Cerebellum (tissue), 4 donors: ENCODE measurements at places on chromosomes 13 and 19. TPM values are rescaled to one million over a fixed set of nuclear protein-coding genes. Genes with fewer than 3 reads are reported as not detected.

Gene UNC13A
- 27.4 TPM for total RNA-seq

DNA sequence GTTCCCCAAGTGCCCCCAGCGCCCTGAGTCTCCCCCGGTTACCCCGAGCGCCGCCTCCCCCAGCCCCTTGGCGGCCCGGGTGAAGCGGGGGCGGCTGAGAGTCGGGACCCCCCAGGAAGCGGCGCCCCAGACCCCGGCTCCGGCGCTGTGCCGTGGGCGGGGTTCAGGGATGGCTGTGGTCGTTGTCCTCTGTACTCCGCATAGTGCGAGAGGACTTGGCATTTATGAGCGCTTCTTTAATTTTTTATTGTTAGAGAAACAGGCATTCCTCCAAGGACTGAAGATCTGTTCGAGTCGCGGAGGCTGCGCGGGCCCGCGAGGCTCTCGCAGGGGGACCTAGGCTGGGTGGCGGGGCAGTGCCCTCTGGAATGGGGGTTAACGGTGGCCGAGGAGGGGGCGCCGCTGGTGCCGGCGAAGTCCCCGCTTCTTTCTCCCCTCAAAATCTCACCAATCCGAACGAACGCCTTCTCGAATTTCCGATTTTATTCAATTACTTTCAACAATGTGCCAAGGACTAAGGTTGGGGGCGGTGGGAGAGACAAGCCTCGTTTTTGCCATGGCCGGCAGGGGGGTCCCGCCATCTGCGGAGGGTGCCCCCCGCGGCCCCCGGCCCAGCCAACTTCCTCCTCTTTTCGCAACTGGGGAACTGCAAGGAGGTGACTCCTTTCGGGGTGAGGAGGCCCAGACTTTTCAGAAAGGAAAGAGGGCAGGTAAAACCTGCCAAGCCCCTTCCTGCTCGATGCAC, 596 bp upstream of the GJB2 start:
- no peak for DNase-seq

GRCh38 chr19:46955813-46956371, 63.7 kb upstream of the NPAS1 start:
- DNase-seq: no peak

- peak; percentile 86 for DNase-seq
Measured at GRCh38 chr19:17680230-17680722, 7.9 kb downstream of the UNC13A start.

- DNase-seq: no peak
Measured at GRCh38 chr13:47832458-47832972, 168.6 kb downstream of the SUCLA2 start.

DNA sequence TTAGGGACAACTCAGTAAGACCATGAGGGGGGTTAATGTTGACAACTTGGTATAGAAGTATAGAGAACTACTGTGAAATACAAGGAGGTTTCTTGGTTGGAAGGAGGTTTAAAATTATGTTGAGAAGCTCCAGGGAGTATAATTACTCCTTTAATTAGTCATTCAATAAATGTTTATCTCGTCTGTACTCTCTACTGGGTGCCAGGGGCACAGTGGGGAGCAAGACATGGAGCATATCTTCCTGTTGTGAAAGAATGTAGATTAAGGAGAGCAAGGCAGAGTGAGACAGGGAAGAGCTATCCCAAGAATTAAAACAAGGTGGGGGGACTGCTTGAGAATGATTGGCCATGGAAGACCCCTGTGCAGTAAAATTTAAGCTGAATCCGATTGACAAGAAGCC, 33.7 kb upstream of the TDRD3 start:
- no peak for DNase-seq

Gene PCDH20
- total RNA-seq: 2.4 TPM

Gene RFPL4A
- total RNA-seq: not detected

DNA sequence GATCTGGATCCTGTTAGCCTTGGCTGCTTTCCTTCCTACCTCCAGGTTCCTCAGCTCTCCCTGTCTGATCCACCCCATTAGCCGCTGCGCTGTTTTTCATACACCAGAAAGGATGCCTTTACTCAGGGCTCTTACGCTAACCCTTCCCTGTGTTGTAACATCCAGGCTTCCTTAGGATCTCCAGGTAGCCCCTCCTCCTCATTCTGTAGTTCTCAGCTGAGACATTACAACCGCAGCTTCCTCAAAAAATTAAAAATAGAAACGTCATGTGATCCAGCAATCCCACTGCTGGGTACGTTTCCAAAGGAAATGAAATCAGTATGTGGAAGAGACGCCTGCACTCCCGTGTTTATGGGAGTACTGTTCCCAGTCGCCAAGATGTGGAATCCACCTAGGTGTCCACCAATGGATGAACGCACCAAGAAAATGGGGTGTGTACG, 18.4 kb upstream of the MYADM start:
- no peak for DNase-seq

DNA sequence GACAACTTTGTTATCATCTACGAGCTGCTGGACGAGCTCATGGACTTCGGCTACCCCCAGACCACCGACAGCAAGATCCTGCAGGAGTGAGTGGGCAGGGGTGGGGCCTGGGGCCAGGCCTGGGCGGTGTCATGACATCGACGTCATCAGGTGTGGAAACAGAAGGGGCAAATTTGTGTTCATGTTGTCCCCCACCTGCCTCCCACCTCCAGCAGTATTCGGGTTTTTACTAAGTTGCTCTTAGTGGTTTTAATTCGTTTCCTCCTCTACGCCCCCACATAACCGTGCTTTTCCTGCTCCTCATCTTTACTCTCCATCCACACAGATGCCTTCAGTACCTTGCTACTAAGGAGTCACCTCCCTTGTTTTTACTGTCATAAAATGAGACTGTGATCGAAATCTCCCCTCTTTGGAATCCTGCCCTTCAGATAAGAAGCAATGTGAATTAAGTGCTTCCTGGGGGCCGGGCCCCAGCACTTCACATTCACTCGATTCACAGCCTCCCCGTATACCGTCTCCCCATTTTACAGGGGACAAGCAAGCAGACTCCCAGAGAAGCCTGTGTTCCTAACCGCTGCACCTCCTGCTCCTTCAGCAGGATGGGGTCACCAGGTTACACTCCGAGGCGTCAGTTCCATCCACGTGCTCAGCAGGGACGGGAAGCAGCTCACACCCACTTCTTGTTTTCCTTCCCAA, 10.5 kb downstream of the AP1M1 start:
- no peak for DNase-seq

DNA sequence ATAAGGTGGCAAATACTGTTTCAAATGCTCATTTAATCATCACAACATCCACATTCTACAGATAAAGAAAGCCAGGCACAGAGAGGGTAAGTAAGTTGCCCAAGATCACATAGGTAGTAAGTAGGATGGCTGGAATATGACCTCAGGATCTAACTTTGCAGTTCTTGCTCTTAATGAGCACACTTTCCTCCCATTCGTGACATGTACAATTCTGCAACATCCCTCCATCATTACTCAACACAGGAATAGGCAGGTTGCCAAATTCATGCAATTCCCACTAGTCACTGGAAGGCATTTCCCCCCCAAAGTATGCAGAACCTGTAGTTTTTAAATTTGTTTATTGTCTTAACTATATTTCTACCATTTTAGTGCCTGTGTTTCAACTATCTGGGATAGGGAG, 109.2 kb downstream of the OLFM4 start:
- DNase-seq: no peak

Gene ZSWIM9
- 2.9 TPM for total RNA-seq

Gene ZNF468
- 31.1 TPM for total RNA-seq

- no peak for DNase-seq
Measured at GRCh38 chr19:28349604-28350003, 863.3 kb downstream of the UQCRFS1 start.

DNA sequence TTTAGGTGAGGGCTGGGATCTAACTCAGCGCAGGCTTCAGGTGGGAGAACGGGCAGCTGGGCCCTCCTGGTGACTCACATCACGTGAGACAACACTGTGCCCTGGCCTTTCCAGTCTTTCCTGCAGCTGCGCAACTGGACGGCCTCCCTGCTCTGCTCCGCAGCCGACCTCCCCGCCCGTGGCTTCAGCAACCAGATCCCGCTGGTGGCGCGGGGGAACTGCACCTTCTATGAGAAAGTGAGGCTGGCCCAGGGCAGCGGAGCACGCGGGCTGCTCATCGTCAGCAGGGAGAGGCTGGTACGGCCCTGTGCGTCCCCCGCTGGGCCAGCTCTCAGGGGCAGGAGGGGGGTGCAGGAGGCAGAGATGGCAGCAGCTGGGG, 8.8 kb downstream of the SPPL2B start:
- peak; percentile 49 for DNase-seq

- no peak for DNase-seq
Measured at GRCh38 chr13:28358708-28359107, 136.2 kb downstream of the FLT1 start.

DNA sequence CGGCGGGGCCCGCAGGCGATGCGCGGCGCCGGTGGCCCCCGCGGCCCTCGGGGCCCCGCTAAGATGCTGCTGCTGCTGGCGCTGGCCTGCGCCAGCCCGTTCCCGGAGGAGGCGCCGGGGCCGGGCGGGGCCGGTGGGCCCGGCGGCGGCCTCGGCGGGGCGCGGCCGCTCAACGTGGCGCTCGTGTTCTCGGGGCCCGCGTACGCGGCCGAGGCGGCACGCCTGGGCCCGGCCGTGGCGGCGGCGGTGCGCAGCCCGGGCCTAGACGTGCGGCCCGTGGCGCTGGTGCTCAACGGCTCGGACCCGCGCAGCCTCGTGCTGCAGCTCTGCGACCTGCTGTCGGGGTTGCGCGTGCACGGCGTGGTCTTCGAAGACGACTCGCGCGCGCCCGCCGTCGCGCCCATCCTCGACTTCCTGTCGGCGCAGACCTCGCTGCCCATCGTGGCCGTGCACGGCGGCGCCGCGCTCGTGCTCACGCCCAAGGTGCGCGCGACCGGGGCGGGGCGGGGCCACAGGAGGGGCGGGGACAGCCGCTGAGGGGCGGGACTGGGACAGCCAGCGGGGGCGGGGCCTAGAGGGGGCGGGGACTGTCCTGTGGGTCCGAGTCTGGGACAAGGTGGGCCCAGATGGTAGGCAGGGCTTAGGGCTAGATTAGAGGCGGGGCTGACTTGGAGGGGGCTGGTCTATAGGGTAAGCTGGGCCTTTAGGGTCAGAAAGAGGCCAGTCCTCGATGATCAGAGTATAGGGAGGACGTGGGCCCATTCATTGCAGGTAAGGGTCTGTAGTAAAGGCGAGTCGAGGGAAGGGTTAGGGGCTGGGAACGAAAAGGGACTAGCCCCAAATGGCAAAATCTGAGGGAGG, 5.1 kb downstream of the GRIN2D start:
- DNase-seq: peak; percentile 39

- peak; percentile 33 for DNase-seq
Measured at GRCh38 chr19:38538386-38538785, 79.4 kb downstream of the MAP4K1 start.

GRCh38 chr19:14434543-14435319, 1.6 kb downstream of the PKN1 start:
- no peak for DNase-seq

Gene NBEA
- 168 TPM for total RNA-seq

Gene MYH14
- 2.6 TPM for total RNA-seq

GRCh38 chr19:30521937-30522336, 149.8 kb downstream of the ZNF536 start:
- peak; percentile 17 for DNase-seq

Gene ZNF575
- total RNA-seq: 0.27 TPM

DNA sequence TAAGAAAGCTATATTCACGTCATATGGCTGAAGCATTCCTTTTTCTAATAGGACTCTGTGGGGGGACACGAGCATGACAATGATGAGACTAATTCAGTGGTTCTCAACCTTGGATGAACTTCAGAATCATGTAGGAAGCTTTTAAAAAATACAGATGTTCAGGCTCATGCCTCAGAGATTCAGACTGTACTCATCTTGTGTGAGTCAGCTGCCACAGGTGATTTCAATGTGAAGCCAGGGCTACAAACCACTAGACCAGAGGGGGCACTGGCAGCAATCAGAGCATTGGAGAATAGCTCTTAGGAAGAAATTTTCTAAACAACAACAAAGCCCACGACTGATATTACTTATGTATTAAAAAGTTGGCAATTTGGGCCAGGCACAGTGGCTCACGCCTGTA, 91.7 kb downstream of the SERP2 start:
- DNase-seq: no peak

DNA sequence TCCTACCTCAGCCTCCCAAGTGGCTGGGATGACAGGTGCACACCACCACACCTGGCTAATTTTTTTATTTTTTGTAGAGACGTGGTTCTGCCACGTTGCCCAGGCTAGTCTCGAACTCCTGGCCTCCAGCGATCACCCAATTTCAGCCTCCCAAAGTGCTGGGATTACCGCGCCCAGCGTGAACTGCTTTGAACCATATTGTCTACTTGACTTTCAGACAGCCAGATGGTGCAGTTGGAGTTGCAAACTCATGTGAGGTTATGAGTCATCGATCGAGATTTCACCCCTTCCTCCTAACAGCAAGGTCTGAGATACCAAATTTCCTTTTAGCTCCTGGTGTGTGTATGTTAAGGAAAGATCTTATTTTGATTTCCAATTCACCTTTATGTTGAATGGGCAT, 2.7 kb downstream of the SLC27A1 start:
- no peak for DNase-seq

- no peak for DNase-seq
Measured at GRCh38 chr13:114147803-114148520, 15.5 kb upstream of the RASA3 start.

GRCh38 chr19:11814029-11814699, at the start of gene ZNF440:
Gene ZNF440, plus strand, starts transcription at chr19:11814273. Its CDS starts 175 bp downstream, at chr19:11814448.
- DNase-seq: peak; percentile 99

DNA sequence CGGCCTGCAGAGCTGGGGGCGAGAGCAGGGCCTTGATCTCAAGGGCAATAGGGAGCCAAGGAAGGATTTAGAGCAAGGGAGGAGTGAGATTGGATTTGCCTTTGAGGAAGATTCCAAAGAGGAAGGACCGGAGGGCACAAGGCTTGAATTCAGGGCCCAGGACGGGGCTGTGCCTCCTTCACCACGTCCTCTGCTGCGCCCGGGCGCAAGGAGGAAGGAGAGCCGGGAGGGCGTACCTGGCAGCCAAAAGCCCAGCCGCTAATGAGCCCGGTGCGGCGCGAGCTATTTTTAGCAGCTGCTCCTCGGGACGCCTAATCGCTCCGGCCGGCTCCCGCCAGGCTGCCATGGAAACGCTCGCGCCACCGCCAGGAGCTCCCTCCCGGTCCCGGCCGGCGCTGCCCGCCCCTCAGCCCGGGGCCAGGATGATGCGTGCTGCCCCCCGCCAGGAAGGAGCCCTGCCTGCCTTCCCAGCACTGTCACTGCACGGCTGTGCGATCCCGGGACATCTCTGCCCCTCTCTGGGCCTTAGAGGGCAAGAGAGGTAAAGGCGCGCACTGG, 31.3 kb downstream of the TINCR start:
- DNase-seq: peak; percentile 78

DNA sequence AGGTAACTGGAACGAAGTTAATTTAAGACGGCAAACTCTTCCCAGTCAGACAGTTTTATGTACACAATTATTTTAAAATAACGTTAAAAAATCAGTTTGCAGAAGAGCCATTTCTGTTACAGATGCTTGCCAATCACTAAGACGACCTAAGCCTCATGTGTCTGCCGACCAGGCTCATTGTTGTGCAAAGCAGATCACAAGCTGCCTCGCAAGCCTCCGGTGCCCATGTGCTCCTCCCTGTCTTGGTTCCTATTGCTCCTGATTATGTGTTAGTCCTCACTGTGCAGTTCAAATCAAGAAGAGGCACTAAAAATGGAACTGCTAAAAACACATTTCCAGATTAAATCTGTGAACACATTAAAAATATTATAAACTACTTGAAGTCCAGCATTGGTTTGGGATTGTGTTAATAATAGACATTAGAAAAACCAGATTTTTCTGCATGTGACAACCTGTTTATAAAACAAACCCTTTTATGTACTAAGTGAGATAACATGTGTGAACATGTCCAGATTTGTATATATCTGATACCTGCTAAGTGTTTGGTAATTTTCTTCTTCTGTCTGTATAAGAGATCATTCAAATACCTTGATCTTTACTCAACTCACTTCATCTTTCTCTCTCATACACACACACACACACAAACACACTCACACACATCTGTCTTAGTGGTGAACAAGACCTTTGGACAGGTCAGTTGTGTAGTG, 81.9 kb upstream of the SLC15A1 start:
- DNase-seq: no peak

Gene PRMT1
- total RNA-seq: 147 TPM
